ENCODE measurements at places on chromosomes 5 and 9.

DNA sequence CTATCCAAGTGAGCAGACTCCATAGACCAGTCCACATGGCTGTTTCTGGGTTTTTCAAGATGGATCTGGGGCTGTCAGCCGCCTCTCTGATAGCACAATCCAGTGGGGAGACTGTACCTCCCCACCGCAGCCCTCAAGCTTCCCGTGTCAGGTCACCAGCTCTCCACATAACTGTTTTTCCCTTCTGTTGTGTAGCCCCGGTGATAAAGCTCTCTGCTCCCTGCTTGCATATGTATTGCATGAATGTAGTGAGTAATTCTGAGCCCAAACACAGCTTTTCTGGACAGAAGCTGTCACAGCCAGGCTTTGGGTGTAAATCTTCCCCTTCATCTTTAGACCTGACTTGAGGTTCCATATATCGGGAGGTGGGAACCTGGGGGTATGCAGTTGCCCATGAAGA is 23.1 kb upstream of the CFAP157 start:
- DNase-seq, result no peak

- DNase-seq, result no peak
Observed at GRCh38 chr9:135910216-135910615, 2.9 kb upstream of the CAMSAP1 start.

DNA sequence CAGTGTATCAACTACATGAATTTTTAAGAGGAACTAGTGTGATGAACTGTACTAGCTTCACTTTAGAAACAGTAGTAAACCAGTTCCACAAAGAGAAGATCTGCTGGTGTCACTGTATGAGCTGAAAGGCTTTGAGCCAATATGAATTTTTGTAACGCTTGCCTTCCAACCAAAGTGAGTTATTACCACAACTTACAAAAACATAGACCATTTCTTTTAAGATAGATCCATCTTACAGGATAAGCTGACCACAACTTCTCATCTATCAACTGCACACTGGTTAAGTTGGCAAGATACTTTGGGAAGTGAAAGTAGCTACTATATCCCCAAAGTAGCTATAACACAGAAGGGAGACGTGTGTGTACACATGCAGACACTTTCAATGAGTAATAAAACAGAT is 849.6 kb upstream of the DMAC1 start:
- no peak for DNase-seq

DNA sequence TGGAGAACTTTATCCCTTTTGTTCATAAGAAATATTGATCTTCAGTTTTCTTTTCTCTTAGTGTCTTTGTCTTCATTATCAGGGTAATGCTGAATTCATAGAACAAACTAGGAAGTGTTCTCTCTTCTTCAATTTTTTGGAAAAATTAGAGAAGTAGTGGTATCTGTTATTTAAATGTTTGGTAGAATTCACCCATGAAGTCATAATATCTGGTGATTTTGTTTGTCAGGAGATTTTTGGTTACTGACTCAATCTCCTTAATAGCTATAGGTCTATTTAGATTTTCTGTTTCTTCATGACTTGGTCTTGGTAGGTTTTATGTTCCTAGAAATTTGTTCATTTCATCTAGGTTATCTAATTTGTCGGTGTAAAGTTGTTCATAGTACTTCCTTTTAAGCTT is 45.4 kb upstream of the STARD4 start:
- DNase-seq, result no peak

DNA sequence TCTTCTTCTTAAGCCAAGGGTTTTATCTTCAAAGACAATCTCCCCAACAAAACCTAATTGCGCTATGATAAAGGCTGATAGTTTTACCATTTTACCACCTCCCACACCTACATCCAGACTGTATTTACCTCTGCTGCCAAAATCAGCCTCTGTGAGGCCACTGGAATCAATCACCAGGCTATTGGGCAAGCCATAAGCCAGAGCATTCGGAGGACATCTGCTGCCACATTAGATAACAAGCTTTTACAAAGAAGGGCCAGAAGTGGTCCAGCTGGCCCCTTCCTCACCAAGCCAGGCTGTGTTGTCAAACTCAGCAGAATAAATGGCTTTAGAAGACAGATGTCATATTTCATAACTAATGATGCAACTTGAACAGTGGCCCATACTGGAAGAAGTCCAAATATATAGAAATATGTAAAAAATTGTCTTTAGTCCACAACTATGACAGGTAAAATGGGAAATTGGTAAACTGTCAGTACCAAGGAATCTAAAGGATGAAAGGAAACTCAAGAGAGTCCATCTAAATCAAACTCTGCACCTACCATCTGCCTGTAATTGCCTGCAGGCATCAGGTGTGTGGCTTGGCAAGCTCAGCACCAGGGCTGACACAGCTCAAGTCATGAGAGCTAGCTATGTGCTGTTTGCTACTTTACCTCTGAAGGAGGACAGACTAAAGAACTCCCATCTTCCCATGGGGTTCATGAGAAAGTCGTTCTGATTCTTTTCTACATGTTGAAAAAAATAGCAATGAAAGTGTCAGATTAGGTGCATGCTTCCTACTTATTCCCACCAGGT is 16.1 kb downstream of the SLC45A2 start:
- no peak for DNase-seq

DNA sequence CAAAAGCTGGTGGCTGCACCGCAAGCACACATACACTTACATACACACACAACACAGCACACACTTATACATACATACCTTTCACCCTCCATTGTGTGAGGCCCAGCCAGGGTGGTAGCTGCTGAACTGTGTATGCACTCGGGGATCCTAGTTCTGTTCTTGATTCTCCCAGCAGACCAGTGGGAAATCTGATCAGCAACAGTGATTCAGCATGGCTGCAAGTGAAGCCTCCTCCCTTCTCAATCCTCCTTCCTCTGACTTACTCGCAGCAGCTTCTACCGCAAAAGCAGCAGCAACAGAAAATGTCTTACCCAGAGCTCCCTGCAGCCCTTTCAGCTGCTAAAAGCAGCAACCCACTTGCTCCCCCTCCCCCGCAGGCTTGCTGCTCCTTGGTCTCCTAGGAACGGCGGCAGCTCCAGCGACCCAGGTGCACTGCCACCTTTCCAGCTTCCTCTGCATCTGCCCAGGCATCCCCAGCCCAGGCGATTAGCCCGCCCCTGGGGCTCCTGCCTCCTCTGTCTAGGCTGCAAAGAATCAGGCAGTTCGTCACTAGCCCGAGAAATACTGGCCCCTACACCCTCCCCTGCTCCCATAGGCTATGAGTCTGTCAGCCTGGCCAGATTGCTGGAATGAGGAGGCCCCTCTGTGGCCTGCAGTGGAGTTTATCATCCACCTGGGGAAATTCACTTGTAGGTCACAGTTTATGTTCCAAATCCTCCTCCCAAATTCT is at the start of gene KLHL3:
Gene KLHL3, minus strand, starts transcription at position 535 of the 730 bp plus-strand sequence. Its CDS starts 443 bp downstream, at position 92.
- DNase-seq, result peak; percentile 54

DNA sequence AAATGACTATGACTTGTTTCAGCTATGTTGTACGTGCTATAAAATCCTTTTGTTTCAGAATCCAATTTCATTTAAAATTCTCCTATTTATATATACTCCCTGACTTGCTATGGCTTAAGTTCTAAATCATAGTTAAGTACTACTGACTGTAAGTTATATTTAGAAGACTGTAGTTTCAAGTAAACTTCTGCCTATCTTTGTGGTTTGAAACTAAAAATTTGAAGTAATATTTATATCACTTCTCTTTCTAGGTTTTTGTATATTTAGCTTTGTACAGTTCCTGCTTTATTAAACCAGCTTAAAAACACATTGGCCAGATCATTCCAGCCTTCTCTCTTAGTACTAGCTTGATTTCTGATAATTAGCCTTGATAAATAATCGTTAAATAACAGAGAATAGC is 196.3 kb downstream of the MLLT3 start:
- no peak for DNase-seq

- DNase-seq, result no peak
Observed at GRCh38 chr5:53010814-53011213, 21.7 kb downstream of the ITGA2 start.

DNA sequence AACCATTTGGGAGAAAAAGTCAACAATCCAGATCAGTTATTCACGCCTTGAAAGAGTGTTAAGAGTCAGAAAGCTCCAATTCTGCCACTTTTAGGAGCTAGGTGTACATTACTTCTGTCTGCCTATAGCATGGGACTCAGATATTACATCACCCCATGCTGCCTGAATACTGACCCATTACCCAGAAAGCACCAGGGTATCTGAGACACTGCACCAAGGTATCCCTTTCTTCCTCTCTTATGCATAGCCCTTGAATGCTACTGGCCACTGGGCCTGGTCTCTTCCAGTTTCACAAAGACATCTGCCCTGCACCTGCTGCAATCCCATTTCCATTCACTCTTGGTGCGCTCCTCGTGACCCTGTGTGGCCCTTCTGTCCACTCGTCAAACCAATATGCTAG is 2.6 kb downstream of the STRBP start:
- no peak for DNase-seq

- DNase-seq, result no peak
Observed at GRCh38 chr5:124841829-124842712, 95.6 kb upstream of the ZNF608 start.

- no peak for DNase-seq
Observed at GRCh38 chr5:129639331-129639730, 108.6 kb upstream of the MINAR2 start.

GRCh38 chr9:90322296-90322695 is 320.3 kb downstream of the DIRAS2 start:
- no peak for DNase-seq

GRCh38 chr5:78983601-78984438 is 1.3 kb downstream of the ARSB start:
- no peak for DNase-seq

GRCh38 chr5:63686938-63687337 is 275.3 kb downstream of the HTR1A start:
- DNase-seq, result no peak

DNA sequence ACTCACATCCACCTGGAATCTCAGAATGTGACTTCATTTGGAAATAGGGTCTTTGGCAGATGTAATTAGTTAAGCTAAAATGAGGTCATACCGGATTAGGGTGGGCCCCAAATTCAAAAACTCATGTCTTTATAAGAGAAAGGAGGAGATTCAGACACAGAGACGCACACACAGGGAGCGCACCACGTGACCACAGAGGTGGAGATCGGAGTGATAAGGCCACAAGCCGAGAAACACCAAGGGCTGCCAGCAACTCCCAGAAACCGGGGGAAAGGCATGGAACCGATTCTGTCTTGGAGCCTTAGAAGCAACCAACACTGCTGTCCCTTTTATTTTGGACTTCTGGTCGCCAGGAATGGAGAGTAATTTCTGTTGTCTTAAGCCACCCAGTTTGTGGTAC is 31.8 kb upstream of the LMX1B start:
- DNase-seq, result no peak

DNA sequence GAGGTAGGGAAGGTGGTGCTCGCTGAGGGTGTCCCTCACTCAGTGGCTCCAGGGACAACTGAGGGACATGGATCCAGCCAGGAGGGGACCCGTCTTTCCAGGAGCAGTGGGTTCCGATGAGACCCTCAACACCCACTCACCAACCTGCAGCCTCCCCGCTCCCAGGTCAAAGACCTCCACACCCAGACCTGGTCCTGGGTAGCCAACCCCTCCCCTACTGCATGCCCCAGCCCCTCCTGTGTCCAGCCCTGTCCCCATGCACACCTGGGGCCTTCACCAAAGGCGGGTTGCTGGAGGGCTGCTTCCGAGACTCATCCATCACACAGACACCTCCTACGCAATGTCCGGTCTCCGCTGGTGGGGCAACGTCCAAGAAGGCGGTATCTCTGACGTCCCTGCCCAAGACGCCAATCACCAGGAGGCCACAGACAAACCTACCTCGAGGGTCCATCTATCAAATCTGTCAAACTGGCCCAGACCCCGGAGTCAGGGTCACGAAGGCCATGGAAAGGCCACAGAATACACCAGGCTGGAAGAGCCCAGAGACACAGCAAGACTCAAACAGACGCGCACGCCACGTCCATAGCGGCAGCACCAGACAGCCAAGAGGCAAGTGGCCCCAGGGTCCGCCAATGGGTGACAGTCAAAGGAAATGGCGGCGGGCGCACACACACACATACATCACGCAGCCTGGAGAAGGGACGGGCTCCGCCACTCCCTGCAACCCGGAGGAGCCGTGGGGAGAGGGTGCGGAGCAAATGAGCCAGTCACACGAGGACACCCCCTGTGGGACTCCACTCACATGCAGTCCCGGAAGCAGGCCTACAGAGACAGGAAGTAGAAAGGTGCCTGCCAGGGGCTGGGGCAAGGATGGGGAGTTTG is 10.8 kb downstream of the NACC2 start:
- no peak for DNase-seq

GRCh38 chr5:124905256-124906130 is 159.1 kb upstream of the ZNF608 start:
- DNase-seq, result no peak

All from stimulated activated CD4-positive, alpha-beta T cell treated with anti-CD3 and anti-CD28 coated beads, Interleukin-15, amount 100 ng/mL, for 24 hours (primary cell).